ENCODE measurements at places on chromosomes 1 and 21.

DNA sequence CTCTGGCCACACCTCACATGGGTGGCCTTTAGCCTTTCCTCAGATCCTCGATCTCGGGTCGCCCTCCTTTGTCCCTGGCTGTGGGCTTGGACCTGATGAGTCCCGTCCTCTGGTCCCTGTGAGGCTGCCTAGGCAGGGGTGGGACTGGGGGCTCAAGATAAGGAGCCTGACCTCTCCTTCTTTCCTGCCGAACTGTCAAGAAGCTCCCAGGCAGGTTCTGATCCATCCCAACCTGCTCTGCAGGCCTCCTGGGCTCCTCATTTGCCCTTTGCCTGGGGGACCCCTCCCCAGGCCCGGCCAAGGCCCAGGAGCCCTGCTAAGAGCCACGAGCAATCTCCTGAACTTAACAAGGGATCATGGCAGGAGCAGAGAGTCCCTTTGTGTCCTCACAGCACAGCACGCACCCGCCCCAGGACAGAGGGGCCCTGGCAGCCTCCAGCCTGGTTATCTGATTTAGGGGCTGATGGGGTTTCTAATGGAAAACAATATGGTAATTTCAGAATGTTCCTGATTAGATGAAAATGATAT lies 82.4 kb upstream of the POU3F1 start:
- no peak for DNase-seq

DNA sequence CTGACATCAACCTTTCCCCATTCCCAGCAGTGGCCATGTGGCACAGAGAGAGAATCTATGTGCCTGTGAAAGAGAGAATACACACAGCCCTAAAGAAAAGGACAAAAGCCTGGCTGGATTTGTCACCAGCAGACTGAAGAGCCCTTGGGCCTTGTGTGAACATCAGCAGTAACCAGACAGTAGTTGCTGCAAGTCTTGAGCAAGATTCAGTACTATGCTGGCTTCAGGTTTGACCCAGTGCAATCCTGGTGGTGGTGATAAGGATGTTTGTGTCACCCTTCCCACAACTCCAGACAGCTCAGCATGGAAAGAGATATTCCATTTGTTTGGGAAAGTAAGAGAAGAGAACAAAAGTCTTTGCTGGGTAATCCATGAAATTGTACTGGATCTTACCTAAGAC lies 28.4 kb upstream of the GBP6 start:
- DNase-seq = no peak

DNA sequence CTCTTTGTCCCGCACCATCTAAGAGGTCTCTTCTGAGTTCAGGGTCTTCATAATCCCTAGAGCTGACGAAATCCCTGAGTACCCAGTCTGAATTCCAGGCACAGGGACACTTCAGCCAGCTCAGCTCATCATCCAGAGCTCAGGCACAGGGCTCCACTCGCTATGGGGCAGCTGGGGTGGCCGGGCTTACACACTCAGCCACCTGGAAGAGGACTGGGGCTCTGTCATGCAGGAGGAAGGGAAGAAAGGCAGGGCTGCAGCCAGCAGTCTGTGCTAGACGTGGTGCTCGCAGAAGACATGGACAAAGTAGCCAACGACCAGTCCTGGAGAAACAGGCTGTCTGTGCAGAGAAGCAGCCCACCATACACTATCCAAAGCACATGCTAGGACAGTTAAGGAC lies 88.5 kb downstream of the POFUT2 start:
- no peak for DNase-seq

- DNase-seq = no peak
Measured at GRCh38 chr1:55378582-55378981, 163.4 kb upstream of the USP24 start.

DNA sequence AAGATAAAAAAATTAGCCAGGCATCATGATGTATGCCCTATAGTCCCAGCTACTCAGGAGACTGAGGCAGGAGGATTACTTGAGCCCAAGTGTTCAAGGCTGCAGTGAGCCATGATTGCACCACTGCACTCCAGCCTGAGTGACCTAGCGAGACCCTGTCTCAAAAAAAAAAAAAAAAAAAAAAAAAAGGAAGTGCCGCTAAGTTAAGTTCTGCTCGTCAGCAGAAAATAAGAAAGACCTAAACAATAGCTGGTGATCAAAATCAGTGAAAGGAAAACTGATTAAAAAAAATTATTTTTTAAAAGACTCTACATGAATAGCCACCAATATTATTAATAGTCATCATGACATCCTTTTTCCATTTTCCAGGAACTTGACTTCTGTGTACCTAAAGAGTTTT lies 44.2 kb upstream of the MTR start:
- DNase-seq = no peak

DNA sequence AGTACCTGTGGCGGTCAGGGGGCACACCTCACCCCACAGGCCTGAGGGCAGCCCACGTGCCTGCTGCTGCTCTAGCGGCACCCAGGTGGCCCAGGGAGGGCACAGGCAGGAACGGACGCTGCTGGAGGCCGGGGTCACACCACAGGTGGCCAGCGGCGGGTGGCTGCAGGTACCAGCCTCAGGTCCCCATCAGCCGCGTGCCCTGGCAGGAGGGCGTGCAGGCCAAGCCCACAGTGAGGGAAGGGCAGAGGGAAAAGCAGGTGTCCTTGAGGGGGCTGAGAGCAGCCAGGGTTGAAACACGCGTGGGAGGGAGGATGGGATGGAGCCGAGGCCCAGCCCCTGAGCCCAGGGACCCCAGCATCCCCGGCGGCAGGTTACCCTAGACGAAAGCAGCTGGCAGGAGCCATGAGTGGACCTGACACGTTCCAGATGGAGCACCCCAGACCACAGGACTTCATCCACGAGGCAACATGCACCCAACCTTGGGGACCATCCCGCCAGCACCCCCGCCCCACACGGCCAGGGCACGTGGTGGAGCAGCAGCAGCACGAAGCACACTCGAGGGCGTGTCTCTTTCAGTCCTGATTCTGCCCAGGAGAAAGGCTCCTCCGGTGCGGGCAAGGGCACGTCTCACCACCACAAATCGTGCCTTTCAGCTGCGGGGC lies 3.7 kb downstream of the SLC19A1 start:
- no peak for DNase-seq

GRCh38 chr1:91764471-91765115 lies 121.4 kb downstream of the TGFBR3 start:
- DNase-seq = no peak

- no peak for DNase-seq
Measured at GRCh38 chr1:110123224-110123623, 11.0 kb downstream of the UBL4B start.

- DNase-seq = no peak
Measured at GRCh38 chr1:201989354-201990128, 7.1 kb downstream of the RNPEP start.

- no peak for DNase-seq
Measured at GRCh38 chr1:150890033-150890416, 3.1 kb downstream of the CTXND2 start.

GRCh38 chr1:61253912-61254633 lies 171.7 kb downstream of the NFIA start:
- DNase-seq = no peak

DNA sequence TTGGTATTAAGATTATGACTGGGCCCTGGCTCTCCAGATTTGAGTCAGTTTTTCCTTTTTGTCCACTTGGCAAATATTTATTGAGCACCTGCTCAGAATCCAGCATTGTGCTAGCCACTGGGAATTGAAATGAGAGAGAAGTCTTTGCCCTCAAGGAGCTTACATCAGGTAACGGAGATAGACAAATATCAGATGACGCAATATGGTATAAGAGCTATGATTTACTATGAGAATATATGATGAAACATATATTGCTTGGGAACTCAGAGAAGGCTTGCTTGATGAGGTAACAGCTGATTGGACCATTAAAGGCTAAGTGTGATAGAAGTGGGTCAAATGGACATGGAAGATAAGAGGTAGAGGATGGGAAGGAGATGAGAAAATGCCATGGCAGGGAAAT lies 41.0 kb upstream of the GPR88 start:
- no peak for DNase-seq

DNA sequence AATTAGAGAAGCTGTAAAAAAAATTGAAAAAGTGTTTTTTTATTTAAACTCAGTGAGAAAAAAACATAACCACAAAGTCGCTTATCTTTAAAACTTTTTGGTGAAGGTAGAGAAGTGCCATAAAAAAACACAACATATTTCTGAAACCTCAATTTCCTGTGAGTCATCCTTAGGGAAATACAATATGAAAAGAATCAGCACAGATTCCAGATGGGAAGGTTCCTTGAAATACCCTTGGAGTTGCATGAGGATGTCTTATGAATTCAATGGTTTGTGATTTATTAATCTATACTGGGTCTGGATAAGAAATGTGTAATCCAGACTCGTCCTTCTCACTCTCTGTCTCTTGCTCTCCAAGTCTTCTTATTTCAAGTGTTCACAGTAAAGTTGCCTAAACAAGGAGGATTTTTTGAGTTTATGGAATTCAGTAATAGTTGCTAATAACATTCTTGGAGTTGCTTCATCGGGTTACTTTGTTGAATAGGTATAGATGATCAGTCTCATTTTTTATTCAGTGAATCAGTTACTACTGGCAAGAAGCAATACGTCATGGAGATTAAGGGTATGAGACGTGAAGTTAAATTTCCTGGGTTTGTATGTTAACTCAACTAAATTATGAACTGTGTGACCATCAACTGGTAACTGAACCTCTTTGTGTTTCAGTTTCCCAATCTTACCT lies 191.4 kb downstream of the KCNK2 start:
- DNase-seq = no peak

- DNase-seq = no peak
Measured at GRCh38 chr21:45900034-45900868, 81.3 kb upstream of the COL6A1 start.

DNA sequence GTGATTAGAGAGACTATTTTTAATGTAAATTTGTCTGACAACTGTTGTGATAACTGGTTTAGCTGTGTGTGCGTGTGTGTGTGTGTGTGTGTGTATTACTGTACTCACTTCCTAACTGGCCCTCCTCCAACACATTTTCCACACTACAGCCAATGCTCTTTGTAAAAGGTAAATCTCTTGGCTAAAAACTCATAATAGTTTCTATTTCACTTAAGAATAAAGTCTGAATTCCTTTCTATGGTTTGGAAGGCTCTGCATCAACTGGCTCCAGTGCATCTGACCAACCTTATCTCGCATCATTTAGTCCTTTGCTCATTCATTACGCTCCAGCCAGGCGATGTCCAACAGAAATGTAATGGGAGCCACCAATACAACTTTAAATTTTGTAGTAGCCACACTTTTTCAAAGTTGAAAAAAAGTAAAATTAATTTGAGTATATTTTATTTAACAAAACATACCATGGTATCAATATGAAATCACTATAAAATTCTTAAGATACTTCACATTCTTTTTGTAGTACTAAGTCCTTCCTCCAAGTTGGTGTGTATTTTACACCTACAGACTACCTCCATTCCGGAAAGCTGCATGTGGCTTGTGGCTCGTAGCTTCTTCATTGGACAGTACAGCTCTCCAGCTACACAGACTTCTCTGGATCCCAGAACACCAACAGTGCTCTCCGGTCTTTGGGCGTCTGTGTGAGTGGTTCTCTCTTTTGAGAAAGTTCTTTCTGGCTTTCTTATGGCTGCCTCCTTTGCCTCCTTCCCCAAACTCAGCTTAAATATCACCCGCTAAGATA lies 68.9 kb downstream of the NRIP1 start:
- DNase-seq = no peak

DNA sequence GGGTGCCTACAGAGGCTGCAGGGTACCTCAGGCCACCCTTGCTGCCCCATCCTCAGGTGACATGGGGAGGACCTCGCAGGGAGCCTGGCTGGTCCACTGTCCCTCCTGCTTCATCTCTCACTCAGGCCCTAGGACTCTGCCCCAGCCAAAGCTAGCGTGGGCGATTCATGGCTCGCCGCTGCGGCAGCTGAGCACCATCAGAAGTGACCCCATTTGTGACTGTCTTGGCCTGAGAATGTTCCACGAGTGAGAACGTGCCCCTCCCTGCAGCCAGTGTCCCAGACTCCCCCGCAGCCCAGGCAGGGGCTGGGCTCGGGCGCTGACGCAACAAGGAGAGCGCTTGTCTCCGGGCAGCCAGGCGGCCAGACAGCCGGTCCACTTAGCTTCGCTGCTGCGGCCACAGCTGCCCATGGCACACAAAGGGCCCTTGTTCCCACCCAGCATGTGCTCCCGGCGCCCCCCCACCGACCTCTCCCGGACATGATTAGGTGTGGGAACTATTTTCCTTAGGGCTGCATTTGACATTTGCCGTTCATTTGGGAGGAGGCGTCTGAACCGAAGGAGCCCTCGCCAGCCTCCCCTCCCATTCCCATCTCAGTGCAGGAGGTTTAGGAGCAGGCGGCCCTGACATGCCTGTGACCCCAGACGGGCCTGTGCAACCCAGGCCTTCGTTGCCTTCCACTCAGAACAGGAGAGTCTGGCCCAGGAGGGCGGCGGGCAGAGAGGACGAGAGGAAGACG lies 19.3 kb upstream of the POFUT2 start:
- DNase-seq = no peak

- no peak for DNase-seq
Measured at GRCh38 chr1:60088620-60089155, 15.1 kb upstream of the C1orf87 start.

GRCh38 chr1:4058706-4059105 lies 158.6 kb upstream of the C1orf174 start:
- no peak for DNase-seq

- DNase-seq = no peak
Measured at GRCh38 chr1:187374082-187374481, 545.3 kb downstream of the PLA2G4A start.

- DNase-seq = no peak
Measured at GRCh38 chr1:51506537-51506936, 12.5 kb downstream of the EPS15 start.

DNA sequence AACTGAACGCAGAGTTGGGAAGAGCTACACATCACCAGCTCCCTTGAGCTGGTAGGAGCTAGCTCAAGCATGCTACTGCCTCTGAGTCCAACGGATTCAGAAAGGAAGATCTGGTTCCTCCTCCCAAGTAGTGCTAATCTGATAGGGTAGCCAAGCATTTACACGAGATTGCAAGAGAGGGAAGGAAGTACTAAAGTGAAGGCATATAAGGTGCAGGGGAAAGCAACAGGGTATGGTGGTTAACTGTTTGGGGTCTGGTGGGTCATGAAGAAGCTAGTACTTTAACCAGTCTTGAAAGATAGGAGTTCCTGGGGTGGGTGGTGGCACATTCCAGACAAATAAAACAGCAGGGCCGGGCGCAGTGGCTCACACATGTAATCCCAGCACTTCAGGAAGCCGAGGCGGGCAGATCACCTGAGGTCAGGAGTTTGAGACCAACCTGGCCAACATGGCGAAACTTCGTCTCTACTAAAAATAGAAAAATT lies 20.2 kb upstream of the ZNF436 start:
- no peak for DNase-seq

DNA sequence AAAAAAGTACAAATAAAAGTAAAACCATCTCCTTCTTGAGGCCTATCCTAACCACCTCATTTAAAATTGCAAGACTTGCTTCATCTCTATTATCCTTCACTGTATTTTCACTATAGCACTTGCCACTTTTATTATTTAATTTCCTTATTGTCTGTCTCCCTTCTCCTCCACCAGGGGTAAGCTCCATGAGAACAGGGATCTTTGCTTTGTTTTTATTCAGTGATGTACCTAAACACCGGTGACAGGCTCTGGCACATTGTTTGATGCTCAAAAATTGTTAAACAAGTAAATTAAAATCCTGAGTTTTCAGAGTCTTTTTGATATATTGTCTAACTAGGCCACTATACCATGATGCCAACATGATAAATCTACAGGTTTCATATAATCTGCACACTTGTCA lies 17.2 kb upstream of the SPEN start:
- DNase-seq = no peak

- no peak for DNase-seq
Measured at GRCh38 chr1:243758647-243759046, 91.4 kb downstream of the AKT3 start.

Data from NCI-H526 treated with DMSO at 0.1 percent for 48 hours (cell line).